ENCODE measurements at places on chromosomes 12 and 14. TPM values are rescaled to one million over a fixed set of nuclear protein-coding genes. Genes with fewer than 3 reads are reported as not detected.

KRT6A gene
- polyA plus RNA-seq, result 46.8 TPM

- no peak for DNase-seq
Observed at GRCh38 chr12:103745962-103746361, 95.1 kb downstream of the NT5DC3 start.

GRCh38 chr12:7917392-7918267 is 18.4 kb downstream of the SLC2A3 start:
- DNase-seq, result no peak

ZC3H10 gene
- 3.5 TPM for polyA plus RNA-seq

TAS2R42 gene
- not detected for polyA plus RNA-seq

DNA sequence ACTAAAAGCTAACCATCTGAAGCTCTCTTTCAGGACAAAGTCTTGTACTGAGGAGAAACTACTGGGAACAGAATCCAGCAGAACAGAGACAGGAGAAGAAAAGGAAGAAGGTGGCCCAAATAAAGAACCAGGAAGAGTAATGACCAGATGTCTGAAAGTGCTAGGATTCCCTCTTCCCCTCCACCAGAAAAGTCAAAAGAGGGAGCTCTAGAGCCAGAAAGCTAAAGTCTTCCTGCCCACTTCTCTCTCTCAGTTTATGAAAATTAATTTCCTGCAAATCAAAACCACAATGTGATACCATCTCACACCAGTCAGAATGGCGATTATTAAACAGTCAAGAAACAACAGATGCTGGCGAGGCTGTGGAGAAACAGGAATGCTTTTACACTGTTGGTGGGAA is 47.2 kb downstream of the SPPL3 start:
- no peak for DNase-seq

TEAD4 gene
- polyA plus RNA-seq, result 24.0 TPM

Data from lung (tissue), 17 donors.